Cardiac muscle cell (in vitro differentiated cells and primary cell): ENCODE measurements at places on chromosomes 5 and 9. TPM values are rescaled to one million over a fixed set of nuclear protein-coding genes. Genes with fewer than 3 reads are reported as not detected.
A peak's percentile ranks its signal among the peaks of the same experiment; 100 is the strongest.

GRCh38 chr5:121273833-121274433 lies 577.7 kb upstream of the FTMT start:
- no peaks in the 10 kb centered on the region for H3K4me1 ChIP-seq
- H3K27ac ChIP-seq: no peak overlapping the region
- peak; percentile 74 for DNase-seq
- no peak overlapping the region for H3K4me3 ChIP-seq

DNA sequence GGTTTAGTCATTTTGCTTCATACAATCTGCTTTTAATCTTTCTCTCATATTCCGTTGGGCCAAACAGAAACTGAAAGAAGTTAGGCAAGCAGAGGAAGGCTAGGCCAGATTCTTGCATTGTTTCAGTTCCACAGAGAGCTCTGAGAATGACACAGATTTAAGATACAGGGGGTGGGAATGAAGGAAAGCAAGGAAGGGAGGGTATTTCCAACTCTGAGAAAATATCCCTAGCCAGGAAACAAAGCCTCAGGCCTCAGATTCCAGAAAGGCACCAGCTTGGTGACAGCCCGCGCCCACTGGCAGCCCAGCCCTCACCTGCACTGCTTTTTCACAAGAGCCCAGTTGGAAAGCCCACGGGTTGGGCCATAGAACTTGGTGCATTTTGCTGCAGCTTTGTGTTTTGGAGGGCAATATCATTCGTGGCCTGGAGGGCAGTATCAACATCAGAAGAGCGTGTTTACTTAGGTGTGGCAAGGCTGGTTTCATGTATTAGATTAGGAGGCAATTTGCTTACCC lies 63.5 kb downstream of the ENC1 start:
- peak; percentile 63 for DNase-seq
- no peak overlapping the region for H3K4me3 ChIP-seq
- H3K27ac ChIP-seq: no peak overlapping the region
- H3K4me1 ChIP-seq: no peaks in the 10 kb centered on the region

- no peak overlapping the region for H3K4me3 ChIP-seq
- H3K27me3 ChIP-seq: no peaks in the 10 kb centered on the region
- H3K36me3 ChIP-seq: peaks cover 44% of the 10 kb centered on the region
- H3K27ac ChIP-seq: no peak overlapping the region
- DNase-seq: no peak
Measured at GRCh38 chr9:132384376-132384775, 22.3 kb downstream of the TTF1 start.

DNA sequence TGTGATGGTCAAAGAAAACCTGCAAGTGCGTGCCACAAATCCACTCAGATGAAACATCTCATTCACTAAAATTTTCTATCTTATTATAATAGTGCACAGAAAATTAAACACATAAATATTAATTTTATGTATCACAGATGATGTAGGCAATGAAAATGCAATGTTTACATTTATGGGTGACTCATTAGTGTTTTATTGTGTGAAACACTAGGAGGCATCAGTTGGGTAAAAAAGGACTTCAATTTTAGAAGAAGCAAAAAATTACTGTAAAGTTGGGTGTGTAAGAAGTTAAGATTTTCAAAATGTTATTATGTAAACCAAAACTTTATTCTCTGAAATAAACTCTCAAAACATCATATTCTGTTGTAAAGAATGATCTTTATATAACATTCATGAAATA lies 4.0 kb downstream of the MEF2C start:
- H3K4me3 ChIP-seq: peak overlapping the region; percentile 75
- DNase-seq: no peak
- H3K36me3 ChIP-seq: no peaks in the 10 kb centered on the region
- H3K4me1 ChIP-seq: peaks cover 46% of the 10 kb centered on the region

DNA sequence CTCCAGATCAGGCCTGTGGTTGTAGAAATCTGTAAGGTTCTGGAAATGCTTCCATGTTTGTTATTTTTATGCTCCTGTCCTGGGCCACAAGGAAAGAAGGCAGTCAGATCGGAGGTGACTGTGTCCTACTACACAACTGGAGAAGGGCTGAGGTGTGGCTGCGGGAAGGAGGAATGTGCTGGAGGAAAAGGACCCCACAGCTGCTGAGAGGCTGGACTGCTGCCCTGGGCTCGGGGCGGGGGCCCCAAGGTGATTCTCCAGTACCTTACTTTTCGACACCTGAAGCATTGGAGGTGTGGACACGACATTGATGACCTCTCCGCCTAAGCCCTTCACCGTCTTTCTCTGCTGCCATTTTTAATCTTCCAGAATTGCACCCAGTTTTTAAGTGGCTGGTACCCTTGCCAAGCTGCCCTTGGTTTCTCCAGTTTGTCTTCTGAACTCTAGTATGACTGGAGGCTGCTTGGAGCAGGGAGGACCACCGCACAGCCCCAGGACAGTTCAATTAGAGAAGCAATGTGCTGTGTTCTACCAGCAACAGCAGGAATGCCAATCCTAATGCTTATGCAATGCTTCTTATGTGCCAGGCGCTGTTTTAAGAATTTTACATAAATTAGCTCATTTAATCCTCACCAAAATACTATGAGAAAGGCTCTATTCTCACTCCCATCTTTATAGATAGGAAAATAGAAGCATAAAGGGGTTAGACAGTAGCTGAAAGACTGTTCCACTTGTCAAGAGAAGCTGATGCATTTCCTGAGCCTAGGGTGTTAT lies 13.5 kb upstream of the ANKRD33B start:
- H3K4me3 ChIP-seq: no peak overlapping the region
- H3K27ac ChIP-seq: no peak overlapping the region
- H3K27me3 ChIP-seq: no peaks in the 10 kb centered on the region
- no peak for DNase-seq
- no peaks in the 10 kb centered on the region for H3K36me3 ChIP-seq

DNA sequence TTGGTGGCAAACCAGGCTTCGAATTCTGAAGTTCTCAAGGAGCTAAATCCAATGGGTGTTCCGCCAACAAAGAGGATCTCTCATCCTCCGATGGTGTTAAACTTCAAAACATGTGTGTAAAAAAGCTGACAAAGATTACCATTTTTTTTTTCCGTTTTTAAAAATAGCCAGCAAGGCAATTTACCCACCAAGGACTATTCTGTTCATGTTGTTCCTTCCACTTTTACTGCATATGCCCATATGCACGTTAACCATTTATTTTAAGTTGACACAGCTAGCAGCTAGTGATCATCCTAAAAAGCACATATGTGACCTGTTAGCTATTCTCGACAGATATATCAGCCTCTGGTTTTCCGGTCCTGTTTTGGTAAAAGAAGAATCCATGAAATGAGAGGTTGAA lies 326.7 kb downstream of the PLK2 start:
- H3K36me3 ChIP-seq: no peaks in the 10 kb centered on the region
- no peak overlapping the region for H3K27ac ChIP-seq
- no peak for DNase-seq

DNA sequence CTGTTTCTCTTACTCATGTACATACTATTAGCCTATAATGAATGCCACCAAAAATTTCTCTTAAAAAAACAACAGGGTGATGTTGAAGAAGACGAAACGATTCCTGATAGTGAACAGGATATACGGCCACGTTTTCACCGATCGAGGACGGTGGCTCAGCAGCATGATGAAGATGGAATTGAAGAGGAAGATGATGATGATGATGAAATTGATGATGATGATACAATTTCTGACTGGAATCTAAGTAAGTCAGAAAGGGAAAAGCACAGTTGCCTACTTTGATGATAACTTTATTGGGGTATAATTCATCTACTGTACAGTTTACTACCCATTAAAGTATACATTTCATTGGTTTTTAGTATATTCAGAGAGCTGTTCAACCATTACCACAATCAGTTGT lies 66.5 kb downstream of the TNPO1 start:
- no peaks in the 10 kb centered on the region for H3K27me3 ChIP-seq
- peaks cover 69% of the 10 kb centered on the region for H3K36me3 ChIP-seq
- H3K4me1 ChIP-seq: no peaks in the 10 kb centered on the region
- H3K27ac ChIP-seq: no peak overlapping the region
- no peak for DNase-seq
- no peak overlapping the region for H3K4me3 ChIP-seq

- no peak overlapping the region for H3K27ac ChIP-seq
- no peaks in the 10 kb centered on the region for H3K4me1 ChIP-seq
- H3K36me3 ChIP-seq: no peaks in the 10 kb centered on the region
- H3K27me3 ChIP-seq: no peaks in the 10 kb centered on the region
Measured at GRCh38 chr5:61232490-61233050, 70.3 kb upstream of the SMIM15 start.

- H3K36me3 ChIP-seq: no peaks in the 10 kb centered on the region
- DNase-seq: no peak
- peaks cover 23% of the 10 kb centered on the region for H3K27me3 ChIP-seq
- H3K4me1 ChIP-seq: peaks cover 3% of the 10 kb centered on the region
Measured at GRCh38 chr9:136100700-136101614, 5.9 kb upstream of the NACC2 start.

GRCh38 chr5:153905219-153905618 lies 133.5 kb downstream of the FAM114A2 start:
- DNase-seq: no peak
- no peak overlapping the region for H3K4me3 ChIP-seq
- no peak overlapping the region for H3K27ac ChIP-seq

DNA sequence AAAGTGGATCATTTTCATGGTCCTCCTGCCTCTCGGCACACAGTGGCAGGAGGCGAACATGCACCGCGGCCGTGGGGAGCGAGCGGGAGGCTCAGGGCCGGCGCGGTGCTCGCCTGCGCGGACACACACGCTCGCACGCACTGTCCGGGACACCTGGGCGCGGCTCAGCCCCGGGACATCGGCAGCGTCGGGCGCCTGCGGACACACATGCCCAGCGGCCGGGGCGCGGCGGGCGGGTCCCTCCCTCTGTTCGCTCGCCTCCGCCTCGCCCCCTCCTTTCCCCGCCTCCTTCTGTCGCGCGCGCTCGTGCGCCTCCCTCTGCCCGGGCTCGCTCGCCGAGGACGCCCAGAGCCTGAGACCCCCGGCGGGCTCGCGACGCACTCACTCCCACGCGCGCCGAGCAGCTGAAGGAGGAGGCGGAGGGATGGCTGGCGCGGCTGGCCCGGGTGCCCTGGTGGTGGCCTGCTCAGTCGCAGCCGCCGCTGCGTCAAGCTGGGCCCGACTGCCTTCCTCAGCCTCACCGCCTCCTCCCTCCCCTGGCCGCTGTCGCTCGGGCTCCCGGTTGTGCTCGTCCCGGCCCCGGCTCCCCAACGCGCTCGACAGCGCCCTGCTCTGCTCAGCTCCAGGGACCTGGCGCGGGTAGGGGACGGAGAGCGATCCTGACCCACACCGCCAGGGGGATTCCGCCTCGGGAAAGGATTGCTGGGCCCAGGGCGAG lies at the start of gene FRMD3:
FRMD3 (minus strand) TSS at position 230 of the 718 bp plus-strand sequence; CDS start at position 60, 170 bp downstream.
- peak; percentile 78 for DNase-seq
- H3K27ac ChIP-seq: no peak within 1 kb of the TSS
- peak within 1 kb of the TSS; percentile 47 for H3K4me3 ChIP-seq
- H3K36me3 ChIP-seq: no peaks in the 10 kb centered on the region
- peaks cover 77% of the 10 kb centered on the region for H3K27me3 ChIP-seq

GRCh38 chr9:93307468-93308157 lies 123.7 kb downstream of the WNK2 start:
- no peak for DNase-seq
- H3K27me3 ChIP-seq: no peaks in the 10 kb centered on the region
- no peak overlapping the region for H3K27ac ChIP-seq
- H3K4me1 ChIP-seq: no peaks in the 10 kb centered on the region
- no peak overlapping the region for H3K4me3 ChIP-seq
- H3K36me3 ChIP-seq: no peaks in the 10 kb centered on the region

DNA sequence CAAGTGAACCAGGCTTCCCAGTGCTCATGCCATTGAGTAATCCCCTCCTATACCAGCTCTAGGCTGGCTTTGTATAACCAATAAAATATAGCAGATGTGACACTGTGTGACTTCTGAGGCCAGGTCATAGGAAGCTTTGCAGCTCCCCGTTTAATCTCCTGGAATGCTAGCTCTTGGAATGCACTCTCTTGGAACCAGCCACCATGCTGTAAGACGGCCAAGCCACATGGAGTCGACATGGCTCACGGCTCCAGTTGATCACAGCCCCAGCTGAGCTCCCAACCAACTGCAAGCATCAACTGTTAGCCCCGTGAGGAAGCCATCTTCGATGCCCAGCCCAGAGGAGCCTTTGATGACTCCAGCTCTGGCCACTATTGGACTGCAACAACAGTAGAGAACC lies 74.5 kb downstream of the SH3TC2 start:
- DNase-seq: no peak
- H3K36me3 ChIP-seq: no peaks in the 10 kb centered on the region
- no peaks in the 10 kb centered on the region for H3K27me3 ChIP-seq
- H3K27ac ChIP-seq: no peak overlapping the region

DNA sequence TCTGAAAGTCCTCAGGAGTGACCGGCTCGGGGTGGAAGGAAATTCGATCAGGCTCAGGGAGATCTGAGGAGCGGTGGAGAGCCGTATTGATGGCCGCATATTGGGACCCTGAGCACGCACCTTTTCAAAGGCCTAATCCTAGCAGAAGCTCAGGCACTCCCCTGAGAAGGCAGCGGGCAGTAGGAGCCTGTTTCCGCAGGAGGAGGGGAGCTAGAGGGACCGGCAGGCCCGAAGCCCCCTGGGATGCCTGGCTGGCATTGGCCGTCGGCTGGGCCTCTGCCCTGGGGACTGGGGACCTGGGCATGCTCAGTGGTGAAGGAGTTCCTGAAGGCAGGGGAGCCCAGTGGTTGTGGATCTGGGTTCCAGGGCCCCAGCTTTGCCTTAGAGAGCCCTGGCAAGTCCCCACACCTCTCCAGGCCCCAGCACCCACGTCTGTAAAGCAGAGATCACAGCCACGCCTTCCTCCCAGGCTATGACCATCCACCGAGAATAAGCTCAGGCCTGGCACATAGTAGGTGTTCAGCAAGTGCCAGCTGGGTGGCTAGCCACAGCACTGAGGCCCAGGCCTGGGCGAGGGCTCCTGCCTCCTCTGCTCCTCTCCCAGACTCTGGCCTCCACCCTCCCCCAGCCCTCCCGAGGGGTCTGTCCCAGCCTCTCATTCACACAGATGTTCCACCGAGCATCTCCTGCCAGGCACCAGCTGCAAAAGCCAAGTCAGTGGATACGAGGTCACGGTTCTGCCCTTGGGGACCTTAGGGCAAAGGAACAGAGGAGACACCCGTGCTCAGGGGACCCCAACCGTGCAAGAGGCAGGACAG lies 17.2 kb upstream of the QRFP start:
- H3K4me3 ChIP-seq: no peak overlapping the region
- no peaks in the 10 kb centered on the region for H3K4me1 ChIP-seq
- no peak overlapping the region for H3K27ac ChIP-seq
- H3K27me3 ChIP-seq: no peaks in the 10 kb centered on the region
- no peak for DNase-seq
- H3K36me3 ChIP-seq: no peaks in the 10 kb centered on the region

PCDHAC2 gene
- 42.2 and 47.8 TPM in 2 replicates for total RNA-seq

IFNA2 gene
- total RNA-seq: not detected in 2 replicates

TMEM171 gene
- total RNA-seq: not detected in 2 replicates

FAM81B gene
- total RNA-seq: not detected in 2 replicates

GPBP1 gene
- total RNA-seq: 42.9 and 85.9 TPM in 2 replicates

LMBRD2 gene
- 9.3 and 15.6 TPM in 2 replicates for total RNA-seq

PRSS3 gene
- total RNA-seq: not detected in 2 replicates

TERT gene
- 0.30 TPM in 1 of 2 replicates, not detected in the other for total RNA-seq
